ENCODE measurements at places on chromosomes 7 and 10. TPM values are rescaled to one million over a fixed set of nuclear protein-coding genes. Genes with fewer than 3 reads are reported as not detected.
A peak's percentile ranks its signal among the peaks of the same experiment; 100 is the strongest.

DNA sequence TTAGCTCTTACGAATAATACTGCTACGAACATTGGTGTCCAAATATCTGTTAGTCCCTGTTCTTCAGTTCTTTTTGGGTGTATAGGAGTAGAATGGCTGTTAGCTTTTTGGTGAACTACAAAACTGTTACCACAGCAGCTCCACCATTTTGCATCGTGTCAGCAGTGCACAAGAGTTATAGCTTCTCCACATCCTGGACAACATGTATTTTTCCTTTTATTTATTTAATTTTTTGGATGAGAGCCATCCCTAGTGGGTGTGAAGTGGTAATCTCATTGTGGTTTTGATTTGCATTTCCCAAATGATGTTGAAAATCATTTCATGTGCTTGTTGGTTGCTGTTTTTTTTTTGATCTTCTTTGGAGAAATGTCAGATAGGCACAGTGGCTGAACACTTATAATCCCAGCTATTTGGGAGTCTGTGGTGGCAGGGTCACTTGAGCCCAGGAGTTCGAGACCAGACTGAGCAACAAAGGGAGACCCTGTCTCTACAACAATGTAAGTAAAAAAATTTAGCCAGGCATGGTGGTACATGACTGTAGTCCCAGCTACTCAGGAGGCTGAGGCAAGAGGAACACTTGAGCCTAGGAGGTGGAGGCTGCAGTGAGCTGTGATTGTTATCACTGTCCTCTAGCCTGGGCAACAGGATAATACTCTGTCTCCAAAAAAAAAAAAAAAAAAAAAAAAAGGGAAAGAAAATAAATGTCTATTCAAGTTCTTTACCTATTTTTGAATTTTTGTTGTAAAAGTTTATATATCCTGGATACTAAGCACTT is 31.7 kb downstream of the TRIM24 start:
- H3K36me3 ChIP-seq, result peaks cover 48% of the 10 kb centered on the region
- H3K27ac ChIP-seq, result no peak overlapping the region
- peaks cover 62% of the 10 kb centered on the region for H3K4me1 ChIP-seq

DNA sequence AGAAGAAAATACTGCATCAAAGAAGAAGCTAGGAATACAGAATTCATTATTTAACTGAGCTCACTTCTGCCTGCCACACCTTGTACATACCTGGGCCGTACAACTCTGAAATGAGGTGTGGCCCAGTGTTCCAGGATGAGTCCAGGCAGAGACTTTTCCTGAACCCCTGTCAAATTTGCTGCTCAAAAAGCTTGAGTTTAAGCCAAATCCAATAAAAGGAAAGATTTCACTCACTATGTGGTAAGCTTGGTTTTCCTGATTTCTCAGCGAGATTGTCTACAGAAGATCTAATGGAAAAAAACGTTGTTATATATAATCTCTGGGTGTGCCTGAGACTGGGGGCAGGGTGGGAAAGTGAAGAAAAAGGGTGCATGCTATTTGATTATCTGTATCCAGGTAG is 72.1 kb upstream of the EGFR start:
- no peaks in the 10 kb centered on the region for H3K27me3 ChIP-seq
- H3K27ac ChIP-seq, result no peak overlapping the region
- no peak overlapping the region for H3K4me3 ChIP-seq
- no peak for DNase-seq

- no peak overlapping the region for H3K27ac ChIP-seq
- DNase-seq, result no peak
- H3K36me3 ChIP-seq, result no peaks in the 10 kb centered on the region
- H3K4me3 ChIP-seq, result no peak overlapping the region
Measured at GRCh38 chr7:104929921-104930320, 84.1 kb upstream of the KMT2E start.

GRCh38 chr10:95756041-95756761 is at the start of gene ENTPD1:
Gene ENTPD1, plus strand, starts transcription at chr10:95756163. Its CDS starts 77 bp downstream, at chr10:95756240.
- H3K27ac ChIP-seq, result peak within 1 kb of the TSS; percentile 44
- H3K36me3 ChIP-seq, result no peaks in the 10 kb centered on the region
- peaks cover 21% of the 10 kb centered on the region for H3K4me1 ChIP-seq
- H3K4me3 ChIP-seq, result peak within 1 kb of the TSS; percentile 83
- no peak for DNase-seq
- H3K27me3 ChIP-seq, result no peaks in the 10 kb centered on the region

GRCh38 chr10:27743012-27743876 is 2.4 kb downstream of the MKX start:
- peak; percentile 29 for DNase-seq
- no peak overlapping the region for H3K27ac ChIP-seq
- H3K27me3 ChIP-seq, result peaks cover 92% of the 10 kb centered on the region
- no peaks in the 10 kb centered on the region for H3K36me3 ChIP-seq

- H3K4me1 ChIP-seq, result peaks cover 7% of the 10 kb centered on the region
- no peak overlapping the region for H3K27ac ChIP-seq
- no peaks in the 10 kb centered on the region for H3K27me3 ChIP-seq
- H3K4me3 ChIP-seq, result no peak overlapping the region
Measured at GRCh38 chr10:44564790-44565189, 179.9 kb upstream of the CXCL12 start.

DNA sequence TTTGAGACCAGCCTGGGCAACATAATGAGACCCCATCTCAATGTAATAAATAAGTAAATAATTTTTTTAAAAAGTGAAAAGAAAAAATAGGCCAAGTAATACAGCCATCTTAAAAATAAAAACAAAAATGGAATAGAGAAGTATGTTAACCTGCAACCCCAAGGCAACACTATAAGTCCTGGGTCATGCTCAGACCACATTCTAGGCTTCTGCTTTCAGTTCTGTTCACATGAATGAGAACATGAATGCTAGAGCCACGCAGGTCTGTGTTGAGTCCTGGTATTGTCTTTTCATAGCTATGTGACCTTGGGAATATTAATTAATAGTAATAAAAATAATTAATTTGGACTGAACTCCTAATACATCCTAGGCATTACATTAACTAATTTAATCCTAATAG is 284.0 kb downstream of the AUTS2 start:
- H3K4me3 ChIP-seq, result no peak overlapping the region
- no peak overlapping the region for H3K27ac ChIP-seq
- H3K4me1 ChIP-seq, result peaks cover 26% of the 10 kb centered on the region
- no peak for DNase-seq
- no peaks in the 10 kb centered on the region for H3K27me3 ChIP-seq
- H3K36me3 ChIP-seq, result no peaks in the 10 kb centered on the region

- H3K4me1 ChIP-seq, result peaks cover 40% of the 10 kb centered on the region
- H3K4me3 ChIP-seq, result no peak overlapping the region
- no peaks in the 10 kb centered on the region for H3K27me3 ChIP-seq
Measured at GRCh38 chr7:106067678-106068077, 44.4 kb downstream of the SYPL1 start.

STEAP1B gene
- total RNA-seq, result 9.5 TPM

GRCh38 chr10:113202011-113202410 is 252.0 kb downstream of the TCF7L2 start:
- H3K4me3 ChIP-seq, result no peak overlapping the region
- H3K36me3 ChIP-seq, result peaks cover 12% of the 10 kb centered on the region
- H3K4me1 ChIP-seq, result no peaks in the 10 kb centered on the region
- no peak for DNase-seq
- H3K27me3 ChIP-seq, result no peaks in the 10 kb centered on the region
- no peak overlapping the region for H3K27ac ChIP-seq

LRRTM3 gene
- 2.3 TPM for total RNA-seq

GRCh38 chr10:3264161-3264761 is 91.7 kb upstream of the PITRM1 start:
- no peaks in the 10 kb centered on the region for H3K27me3 ChIP-seq
- peaks cover 21% of the 10 kb centered on the region for H3K4me1 ChIP-seq
- no peaks in the 10 kb centered on the region for H3K36me3 ChIP-seq
- no peak for DNase-seq
- H3K4me3 ChIP-seq, result no peak overlapping the region

DNA sequence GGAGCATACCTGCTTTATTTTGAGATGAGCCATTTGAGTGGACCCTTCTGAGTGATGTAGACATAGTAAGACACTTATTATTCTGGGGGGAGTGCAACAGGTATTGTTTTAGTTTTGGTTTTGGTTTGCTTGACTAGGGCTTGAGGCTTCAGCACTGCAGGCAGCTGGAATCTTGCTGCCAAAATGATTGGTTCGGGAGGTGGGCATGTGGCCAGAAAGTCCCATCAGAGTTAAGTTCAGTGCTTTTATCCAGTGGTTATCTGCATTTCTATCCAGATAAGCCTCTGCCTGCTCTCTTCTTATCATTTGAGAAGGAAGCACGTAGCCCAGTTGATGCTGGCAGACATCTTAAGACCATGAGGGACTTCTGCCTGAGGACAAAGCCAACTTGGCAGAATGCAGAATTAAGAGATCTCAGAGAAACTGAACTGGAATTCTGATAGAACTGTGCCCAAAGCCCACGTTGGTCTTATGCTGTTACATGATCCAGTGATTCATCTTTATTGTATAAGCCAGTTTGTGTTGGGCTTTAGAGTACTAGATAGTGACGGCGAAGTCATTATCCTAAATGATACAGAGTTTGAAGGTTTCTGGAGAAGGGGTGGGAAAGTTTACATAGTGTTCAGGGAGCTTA is 9.6 kb upstream of the JAZF1 start:
- no peak for DNase-seq
- H3K4me1 ChIP-seq, result peaks cover 9% of the 10 kb centered on the region
- H3K36me3 ChIP-seq, result no peaks in the 10 kb centered on the region
- no peak overlapping the region for H3K27ac ChIP-seq

SP8 gene
- 33.7 TPM for total RNA-seq

DNA sequence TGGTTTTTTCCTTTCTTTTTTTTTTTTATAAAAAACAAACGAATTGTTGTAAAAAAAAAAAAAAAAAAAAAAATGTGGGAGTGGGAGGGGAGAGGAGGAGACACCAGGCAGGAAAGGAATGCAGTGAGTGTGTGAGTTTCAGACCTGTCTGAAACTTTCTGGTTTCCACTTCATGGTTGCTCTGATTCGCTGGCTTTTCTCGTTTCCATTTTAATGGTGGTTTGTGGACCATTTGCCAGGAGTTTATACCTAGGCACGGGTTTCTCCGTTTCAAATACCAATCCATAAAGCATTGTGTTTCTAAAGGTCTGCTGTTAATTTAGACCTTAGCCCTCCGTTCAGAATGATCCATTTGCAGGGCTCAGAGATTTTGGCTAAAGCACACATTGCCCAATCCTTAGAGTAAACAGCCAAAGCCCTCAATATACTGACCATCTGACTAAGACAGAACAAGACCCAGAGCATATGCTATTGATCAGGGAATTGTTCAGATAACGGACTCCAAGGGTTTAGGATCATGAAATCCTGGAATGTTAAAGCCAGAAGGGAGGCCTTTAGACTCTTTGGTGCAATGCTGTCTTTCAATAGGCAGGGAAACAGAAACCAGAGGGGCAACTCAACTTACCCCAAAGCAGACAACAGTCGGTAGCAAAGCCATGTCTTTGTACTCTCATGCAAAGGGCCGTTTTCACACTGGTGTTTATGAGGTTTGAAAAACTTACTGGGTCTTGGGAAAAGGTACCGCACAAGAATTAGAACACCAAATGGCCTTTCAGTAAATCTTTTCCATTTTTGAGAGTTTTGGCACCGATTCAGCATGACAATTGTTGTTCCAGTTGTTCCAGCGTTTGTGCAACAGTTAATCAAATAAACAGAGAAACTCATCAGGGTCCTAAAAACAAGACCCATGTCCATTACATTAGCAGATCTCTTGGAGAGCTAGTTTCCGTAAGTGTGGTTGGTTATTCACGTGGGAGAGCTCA is 94.3 kb upstream of the AGBL3 start:
- peaks cover 25% of the 10 kb centered on the region for H3K36me3 ChIP-seq

DNA sequence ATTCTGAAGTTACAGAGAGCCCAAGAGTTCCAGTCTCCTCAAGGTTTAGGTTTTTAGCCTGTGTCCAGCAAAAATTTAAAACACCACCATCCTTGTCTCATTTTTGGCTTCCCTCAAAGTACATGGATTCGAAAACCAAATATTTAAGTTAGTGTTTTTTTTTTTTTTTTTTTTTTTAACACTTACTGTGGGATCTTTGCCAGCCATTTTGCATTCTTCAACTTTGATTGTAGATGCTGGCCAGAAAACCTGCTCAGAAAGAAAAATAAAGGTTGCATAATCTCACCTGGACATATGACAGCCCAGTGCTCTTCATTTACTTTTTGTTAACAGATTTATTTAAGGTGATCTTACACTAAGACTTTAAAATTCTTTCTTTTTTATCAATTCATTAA is 91.6 kb downstream of the SEMA3C start:
- H3K27ac ChIP-seq, result no peak overlapping the region
- H3K4me1 ChIP-seq, result peaks cover 43% of the 10 kb centered on the region
- no peak overlapping the region for H3K4me3 ChIP-seq
- H3K36me3 ChIP-seq, result peaks cover 4% of the 10 kb centered on the region

RBP3 gene
- total RNA-seq, result not detected

DNA sequence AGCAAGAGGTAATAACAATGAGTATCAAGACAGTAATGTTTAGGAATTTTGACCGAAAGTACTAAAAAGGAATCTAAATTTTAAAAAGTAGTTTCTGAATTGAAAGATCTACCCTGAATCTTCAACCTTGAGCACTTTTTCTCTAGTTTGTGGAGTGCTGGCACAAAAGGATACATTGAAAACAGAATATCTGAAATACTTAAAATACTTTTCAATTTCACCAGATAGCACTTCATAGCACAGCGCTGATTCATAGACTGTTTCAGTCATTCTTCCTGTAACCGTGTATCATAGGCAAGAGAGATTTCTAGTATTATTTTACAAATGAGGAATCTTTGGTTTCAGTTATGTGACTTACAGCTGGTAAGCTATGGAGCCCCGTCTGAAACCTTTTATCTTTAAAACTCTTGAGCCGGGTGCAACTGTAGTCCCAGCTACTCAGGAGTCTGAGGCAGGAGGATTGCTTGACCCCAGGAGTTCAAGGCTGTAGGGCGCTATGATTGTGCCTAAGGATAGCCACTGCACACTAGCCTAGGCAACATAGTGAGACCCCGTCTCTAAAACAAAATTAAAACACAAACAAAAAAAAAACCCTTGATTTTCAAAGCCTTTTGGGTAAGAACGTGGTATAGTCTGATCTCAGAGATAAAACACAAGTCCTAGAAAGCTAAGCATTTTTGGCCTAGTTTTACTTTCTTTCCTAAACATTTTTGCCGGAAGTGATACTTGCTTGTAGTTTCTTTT is 35.1 kb downstream of the FHIP2A start:
- H3K27ac ChIP-seq, result no peak overlapping the region
- no peaks in the 10 kb centered on the region for H3K4me1 ChIP-seq
- DNase-seq, result no peak
- peaks cover 9% of the 10 kb centered on the region for H3K36me3 ChIP-seq
- no peak overlapping the region for H3K4me3 ChIP-seq
- H3K27me3 ChIP-seq, result no peaks in the 10 kb centered on the region

Data from neural crest cell (in vitro differentiated cells).